ENCODE measurements at places on chromosomes 1 and 21.

DNA sequence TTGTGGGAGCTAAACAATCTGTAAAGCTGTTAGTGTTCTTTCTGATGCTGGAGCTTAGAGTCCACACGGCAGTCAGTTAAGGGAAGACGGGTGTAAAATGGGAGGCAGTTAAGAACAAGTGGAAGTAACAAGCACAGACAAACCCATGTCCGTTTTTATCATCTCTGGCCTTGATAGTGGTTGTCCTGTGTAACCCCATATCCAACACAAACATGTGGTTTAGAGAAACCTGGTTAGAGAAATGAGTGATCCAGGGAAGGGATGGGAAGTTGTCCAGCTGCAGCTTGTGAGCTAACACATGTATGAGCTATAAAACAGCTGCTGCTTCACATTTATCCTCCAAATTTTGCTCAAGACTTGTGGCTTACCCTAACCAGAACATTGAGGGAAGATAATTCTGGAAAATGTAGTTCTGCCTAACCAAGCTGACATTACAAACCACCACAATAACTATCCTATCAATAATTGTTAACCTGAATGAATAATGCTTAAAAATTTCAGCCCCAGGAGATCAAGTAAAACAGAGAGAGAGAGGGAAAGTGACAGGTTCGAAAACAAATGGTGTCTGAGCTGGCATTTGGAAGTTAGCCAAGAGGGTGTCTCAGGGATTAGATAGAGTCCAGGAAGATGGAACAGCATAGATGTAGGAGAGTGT, 10.6 kb upstream of the C1orf162 start:
- no peak for DNase-seq

- DNase-seq, result no peak
Measured at GRCh38 chr1:182193908-182194550, 132.5 kb upstream of the ZNF648 start.

DNA sequence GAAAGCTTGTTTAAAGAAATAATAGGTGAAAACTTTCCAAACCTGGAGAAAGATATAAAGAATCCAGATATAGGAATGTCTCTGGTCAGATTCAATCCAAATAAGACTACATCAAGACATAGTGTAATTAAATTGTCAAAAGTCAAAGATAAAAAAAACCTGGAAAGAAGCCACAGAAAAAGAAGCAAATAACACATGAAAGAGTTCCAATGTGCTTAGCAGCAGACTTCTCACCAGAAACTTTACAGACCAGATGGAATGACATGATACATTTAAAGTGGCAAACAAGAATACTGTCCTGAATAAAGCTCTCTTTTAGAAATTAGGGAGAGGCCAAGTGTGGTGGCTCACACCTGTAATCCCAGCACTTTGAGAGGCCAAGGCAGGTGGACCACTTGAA, 1039.9 kb downstream of the KCNT2 start:
- no peak for DNase-seq

- DNase-seq, result no peak
Measured at GRCh38 chr1:23392125-23392855, 22.7 kb upstream of the ZNF436 start.
